ENCODE measurements at places on chromosomes 3 and 15.

DNA sequence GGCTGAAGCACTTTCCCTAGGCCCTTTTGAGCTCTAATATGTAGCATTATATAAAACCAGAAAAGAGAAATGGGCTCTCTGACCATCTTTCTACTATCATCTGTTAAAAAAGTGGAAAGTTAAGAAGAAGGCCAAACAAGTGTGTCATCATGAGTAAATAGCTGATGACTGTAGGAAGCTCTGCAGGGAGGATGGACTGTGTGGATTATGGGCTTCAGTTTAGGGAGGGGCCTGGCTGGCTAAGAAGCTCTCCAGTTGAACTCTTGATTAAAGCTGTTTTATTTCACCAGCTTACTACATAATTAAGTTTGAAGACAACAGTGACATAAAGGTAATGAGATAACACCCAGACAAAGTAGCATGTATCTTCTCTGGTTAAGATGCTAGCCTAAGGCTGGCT, 30.6 kb downstream of the INTS14 start:
- peak; percentile 36 for DNase-seq

DNA sequence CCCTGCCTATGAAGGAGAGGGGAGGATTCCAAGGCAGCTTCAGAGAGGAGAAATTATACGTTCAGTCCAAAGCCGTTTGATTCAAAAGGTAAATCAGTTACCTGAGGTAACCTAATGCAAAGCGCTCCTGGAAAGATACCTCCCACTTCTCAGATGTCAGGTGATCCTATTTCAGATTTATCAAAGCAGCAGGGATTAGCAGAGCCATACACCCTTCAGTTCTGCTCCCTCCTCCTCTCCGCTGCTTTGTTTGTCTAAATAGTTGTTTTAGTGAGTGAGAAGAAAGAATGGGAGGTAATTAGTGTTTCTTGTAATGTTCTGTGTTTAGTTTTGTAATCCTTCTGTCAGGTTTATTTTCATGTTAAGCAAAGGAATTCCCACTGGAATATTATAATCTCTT, 81.1 kb downstream of the SOX14 start:
- no peak for DNase-seq

- no peak for DNase-seq
These were observed 8.2 kb upstream of the TMEM158 start for GRCh38 chr3:45234250-45234649.

GRCh38 chr15:65130941-65131340, 2.7 kb downstream of the PDCD7 start:
- no peak for DNase-seq

DNA sequence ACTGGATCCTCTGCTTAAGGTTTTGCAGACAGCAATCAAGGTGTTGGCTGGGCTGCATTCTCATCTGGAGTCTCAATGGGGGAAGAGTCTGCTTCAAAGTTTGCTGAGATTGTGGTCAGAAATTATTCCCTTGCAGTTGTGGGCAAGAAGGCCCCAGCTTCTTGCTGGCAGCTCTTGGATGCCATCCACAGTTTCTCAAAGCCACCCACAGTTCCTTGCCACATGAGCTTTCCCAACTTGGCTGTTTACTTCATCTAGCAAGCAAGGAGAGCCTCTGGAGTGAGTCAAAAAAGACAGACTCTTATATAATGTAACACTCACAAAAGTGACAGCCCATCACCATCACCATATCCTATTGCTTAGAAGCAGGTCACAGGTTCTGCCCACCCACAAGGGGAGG, 62.1 kb upstream of the ABHD2 start:
- DNase-seq: no peak

- no peak for DNase-seq
These were observed 199.8 kb downstream of the TBC1D5 start for GRCh38 chr3:17542591-17542990.

DNA sequence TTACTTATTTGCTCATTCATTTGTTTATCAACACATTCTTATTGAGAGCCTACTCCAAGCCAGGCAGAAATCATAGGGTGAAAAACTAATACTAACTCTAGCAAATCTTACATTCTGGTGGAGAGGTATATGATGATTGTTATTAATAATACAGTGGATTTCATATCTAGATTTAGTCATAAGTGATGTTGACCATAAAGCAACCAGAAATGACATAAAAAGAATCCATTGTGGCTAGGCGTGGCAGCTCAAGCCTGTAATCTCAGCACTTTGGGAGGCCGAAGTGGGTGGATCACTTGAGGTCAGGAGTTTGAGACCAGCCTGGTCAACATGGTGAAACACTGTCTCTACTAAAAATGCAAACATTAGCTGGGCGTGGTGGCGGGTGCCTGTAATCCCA, 26.2 kb upstream of the IL20RB start:
- DNase-seq: no peak

DNA sequence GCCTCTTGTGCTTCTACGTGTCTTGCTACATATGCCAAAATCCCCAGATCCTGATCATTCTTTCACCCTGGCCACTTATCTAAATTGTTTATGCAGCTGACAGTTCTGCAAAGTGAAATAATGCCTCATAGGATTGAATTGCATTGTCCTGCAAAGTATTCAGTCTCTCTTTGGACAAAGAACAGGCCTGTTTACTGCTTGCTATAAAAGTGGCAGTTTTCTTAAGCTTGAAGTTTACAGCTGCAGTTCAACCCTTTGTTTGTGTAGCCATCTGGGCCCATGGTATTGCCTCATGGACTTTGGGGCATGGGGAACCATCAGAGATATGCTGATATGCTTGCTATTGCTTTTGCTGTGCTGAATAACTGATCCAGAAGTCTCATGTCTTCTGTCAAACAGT, 523.2 kb downstream of the OTOL1 start:
- no peak for DNase-seq

GRCh38 chr3:69085833-69086722, 1.3 kb downstream of the ARL6IP5 start:
- peak; percentile 95 for DNase-seq

DNA sequence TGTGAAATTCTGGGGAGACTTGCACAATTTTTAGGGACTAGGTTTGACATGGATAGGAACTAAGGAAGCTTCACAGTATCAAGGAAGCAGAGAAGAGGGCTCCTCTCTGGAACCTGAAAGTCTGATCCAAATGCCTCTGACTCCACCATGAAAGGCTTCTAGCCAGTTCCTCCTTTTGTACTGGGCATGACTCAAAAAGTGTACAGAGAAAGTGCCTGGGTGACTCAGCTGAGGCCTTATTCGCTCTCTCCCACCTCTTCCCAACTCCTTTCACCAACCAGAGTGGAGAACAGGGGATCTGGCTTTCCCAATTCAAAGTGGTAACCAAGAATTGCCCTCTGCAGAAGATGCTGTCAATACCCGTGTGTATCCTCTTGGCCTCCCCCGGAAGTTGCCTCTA, 342.9 kb upstream of the PROK2 start:
- no peak for DNase-seq

DNA sequence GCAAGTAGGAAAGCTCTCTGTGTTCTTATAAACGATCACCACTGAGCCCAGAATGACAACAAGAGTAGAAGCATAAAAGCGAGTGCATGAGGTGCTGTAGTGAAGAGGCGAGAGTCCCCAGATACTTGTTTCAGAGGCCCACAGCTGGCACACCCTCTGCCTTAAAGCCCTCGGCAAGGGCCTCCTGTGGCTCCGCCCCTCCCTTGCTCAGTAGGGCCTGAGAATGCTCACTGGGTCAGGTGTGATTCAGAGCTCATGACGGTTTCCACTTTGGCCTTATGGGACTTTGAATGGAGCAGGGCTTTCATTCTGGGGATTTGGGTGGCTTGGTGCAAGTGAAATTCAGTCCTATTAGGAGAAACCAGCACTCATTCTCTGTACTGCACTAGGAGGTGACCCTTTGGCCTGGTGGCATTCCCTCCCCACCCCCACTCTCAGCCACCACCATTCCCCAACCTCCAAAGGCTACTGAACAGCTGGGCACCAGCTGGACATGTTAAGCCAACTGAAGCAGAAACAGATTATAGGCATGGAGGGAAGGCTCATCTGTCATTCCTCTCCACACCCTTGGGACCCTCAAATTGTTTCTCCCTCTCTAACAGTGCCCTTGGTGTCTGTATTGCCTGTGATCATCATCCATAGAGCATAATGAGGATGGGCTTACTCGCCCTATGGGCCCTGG, 109.6 kb upstream of the CTDSPL start:
- no peak for DNase-seq

- DNase-seq: no peak
These were observed 78.7 kb downstream of the ITPR1 start for GRCh38 chr3:4571690-4572334.

DNA sequence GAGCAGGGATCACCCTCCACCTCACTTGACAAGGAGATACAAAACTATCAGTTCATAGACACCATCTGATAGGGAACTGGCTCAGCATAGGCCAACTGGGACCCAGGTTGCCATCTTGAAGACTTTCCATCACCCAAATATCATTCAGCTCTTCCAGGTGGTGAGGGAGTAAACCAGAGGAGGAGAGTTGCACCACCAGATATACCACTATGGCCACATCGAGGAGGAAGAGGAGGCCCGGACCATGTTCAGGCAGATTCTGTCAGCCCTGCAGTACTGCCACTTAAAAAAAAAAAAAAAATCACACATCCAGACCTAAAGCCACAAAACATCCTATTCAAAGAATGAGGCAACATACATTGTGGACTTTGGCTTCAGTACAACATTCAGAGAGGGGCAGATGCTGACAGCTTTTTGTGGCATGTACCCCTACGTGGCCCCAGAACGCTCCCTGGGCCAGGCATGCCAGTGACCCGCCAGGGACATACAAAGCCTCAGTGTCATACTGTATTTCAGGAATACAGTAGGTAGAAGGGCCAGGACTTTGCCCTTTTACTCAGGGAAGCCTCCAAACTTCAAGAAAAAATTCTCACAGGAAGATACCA, 18.4 kb upstream of the EMC3 start:
- no peak for DNase-seq

DNA sequence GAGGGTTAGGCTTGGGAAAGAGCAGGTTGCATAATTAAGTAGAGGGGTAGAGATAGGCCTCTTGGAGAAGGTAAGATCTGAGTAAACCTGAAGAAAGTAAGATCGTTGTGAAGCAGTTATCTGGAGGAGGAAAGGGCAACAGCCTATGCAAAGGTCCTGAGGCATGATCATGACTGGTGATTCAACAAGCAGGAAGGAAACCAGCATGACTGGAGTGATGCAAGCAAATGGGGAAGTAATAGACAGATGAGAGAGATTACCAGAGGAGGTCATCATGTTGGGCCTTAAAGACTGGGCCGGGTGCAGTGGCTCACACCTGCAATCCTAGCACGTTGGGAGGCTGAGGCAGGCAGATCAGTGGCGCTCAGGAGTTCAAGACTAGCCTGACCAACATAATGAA, 360.2 kb downstream of the EPHB1 start:
- no peak for DNase-seq

DNA sequence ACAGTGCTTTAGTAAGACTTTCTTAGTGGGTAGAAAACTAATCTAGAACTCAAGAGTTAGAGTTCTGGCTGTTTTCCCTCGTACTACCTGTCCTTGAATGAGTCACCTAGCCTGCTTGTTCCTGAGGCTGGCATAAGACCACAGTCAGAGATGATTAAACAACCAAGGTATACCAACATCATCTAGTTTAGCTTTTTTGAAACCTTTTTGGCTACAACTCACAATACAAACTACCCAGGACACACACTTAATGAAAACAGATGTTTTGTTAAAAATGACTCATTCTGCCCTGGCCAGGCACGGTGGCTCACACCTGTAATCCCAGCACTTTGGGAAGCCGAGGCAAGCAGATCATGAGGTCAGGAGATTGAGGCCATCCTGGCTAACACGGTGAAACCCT, 4.6 kb downstream of the MCCC1 start:
- no peak for DNase-seq

DNA sequence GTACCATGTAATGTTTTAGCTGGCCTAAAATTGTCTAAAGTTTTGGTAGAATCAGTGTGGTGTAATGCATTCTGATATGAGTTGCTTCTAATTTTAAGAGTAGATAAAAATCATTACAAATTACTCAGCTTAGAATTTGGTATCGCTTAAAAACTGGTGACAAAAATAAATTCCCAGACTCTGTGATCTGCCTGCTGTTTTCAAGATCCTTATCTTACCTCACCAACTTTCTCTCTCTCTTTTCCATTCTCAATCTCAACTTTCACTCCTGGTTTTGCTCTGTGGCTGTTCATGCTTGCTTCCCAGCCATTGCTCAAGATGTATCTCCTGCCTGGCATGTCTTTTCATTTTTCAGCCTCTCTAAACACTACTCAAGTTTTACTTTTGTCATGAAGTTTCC, 45.7 kb downstream of the TCF12 start:
- DNase-seq: no peak

- DNase-seq: no peak
These were observed 283.7 kb downstream of the ROBO2 start for GRCh38 chr3:77323626-77324025.

DNA sequence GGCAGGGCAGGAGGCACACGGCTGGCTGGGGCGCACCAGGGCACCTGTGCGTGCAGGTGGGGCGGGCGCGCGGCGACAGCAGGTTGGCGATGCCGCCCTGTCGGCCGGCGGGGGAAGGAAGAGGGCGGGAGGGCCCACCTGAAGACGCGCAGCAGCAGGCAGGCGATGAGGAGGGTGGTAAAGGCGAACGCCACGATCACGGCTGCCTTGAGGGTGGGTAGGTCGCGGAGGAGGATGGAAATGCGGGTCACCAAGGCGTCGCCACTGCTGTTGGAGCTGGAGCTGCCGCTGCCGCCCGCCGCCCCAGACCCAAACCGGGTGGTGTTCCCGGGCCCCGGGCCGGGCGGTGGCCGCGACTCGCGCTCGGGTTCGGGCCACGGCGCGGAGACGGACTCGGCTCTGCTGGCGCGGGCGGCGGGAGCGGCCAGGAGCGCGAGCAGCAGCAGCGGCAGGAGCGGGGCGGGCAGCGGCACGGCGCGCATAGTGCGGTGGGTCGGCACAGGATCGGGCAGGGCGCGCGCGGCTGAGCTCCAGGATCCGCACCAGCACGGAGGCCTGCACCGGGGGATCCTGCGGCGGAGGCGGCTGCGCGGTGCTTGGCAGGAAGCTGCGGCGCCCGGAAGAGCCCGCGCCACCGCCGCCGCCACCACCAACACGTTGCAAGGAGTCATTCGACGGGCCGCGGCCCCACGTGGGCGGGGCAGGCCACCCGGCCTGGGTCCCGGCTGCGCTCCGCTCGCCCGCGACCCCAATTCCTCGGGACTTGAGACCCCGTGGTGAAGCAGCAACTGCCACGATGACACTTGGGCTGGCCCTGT, at the start of gene FAM174B:
TSS of gene FAM174B (minus strand) at position 598 of the 818 bp plus-strand sequence.
- DNase-seq: no peak

DNA sequence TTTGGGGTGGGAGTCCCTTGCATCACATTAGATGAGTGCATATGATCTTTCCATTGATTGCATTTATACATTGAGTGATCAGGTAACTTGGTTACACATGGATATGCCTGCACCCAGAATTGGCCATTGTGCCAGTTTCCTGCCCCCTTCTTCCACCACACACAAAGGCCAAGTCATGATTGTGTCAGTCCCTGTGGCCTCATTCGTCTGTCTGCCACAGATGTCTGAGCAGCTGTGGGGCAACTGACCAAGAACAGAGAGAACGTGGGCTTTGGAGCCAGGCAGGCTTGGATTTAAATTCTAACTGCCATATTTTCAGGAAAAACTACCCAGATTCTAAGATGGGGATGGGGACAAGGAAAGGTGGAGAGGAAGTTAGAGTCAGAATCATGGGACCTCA, 27.0 kb downstream of the CCNL1 start:
- DNase-seq: no peak

All from skeletal muscle cell (primary cell).